Left lung (tissue), 14 donors: ENCODE measurements at places on chromosomes 4 and X. TPM values are rescaled to one million over a fixed set of nuclear protein-coding genes. Genes with fewer than 3 reads are reported as not detected.

GRCh38 chr4:163703251-163703650 lies 208.8 kb downstream of the TMA16 start:
- DNase-seq, result no peak

- peak; percentile 49 for DNase-seq
Measured at GRCh38 chrX:69387567-69388487, 116.3 kb upstream of the NALF2 start.

DNA sequence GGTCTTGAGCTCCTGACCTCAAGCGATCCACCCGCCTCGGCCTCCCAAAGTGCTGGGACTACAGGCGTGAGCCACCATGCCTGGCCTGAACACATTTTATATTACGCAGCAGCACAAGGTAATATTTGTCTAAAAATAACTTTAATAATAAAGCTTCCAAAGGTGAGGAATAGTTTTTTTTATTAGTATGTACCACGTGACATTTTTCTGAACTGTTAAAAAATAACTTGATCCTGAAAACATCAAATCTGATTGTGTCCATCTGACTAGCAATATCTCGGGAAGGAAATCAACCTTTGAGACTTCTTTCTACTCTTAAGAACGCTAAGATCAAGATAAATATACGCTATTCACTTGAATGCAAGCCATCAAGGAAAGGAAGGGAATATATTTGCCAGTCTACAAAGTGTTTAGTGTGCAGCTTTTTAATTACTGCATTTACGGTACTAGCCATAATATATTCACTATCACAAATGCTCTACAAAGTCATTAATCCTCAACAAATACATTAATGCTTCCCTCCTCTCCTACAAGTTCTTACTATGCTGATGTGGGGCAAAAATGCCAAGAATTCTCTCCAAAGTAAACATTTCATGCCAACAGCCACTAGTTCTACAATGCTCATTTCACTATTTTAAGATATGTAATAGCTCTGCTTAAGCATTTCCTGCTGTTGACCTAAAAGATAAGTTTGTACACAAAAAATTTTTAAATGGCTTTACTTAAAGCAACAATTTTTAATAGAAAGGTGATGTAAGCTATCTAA lies 143.6 kb downstream of the APBB2 start:
- DNase-seq, result no peak

Gene HSD17B13
- 0.83 TPM for polyA plus RNA-seq

Gene S100P
- polyA plus RNA-seq, result 6.0 TPM

Gene L1CAM
- 0.27 TPM for polyA plus RNA-seq

DNA sequence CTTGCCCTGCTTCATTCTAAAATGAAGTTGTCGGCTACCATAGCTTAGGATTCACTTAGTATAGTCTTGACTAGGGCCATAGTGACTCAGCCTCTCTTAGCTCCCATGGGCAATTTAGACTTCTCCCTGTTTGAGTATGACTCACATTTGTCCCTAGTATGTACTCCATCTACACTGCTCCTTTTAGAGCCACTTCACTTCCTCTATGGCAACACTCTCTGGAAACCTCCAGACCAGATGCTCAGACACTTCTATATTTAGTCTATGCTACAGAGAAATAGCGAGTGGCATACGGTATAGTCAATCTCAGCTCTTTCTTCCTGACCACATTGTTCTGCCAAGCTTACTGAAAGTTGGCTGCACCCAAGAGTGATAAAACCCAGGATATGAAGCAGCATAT lies 11.2 kb downstream of the MEPE start:
- no peak for DNase-seq

GRCh38 chr4:61293707-61294400 lies 93.7 kb downstream of the ADGRL3 start:
- DNase-seq, result no peak

- no peak for DNase-seq
Measured at GRCh38 chr4:95701500-95702170, 138.3 kb upstream of the PDHA2 start.

DNA sequence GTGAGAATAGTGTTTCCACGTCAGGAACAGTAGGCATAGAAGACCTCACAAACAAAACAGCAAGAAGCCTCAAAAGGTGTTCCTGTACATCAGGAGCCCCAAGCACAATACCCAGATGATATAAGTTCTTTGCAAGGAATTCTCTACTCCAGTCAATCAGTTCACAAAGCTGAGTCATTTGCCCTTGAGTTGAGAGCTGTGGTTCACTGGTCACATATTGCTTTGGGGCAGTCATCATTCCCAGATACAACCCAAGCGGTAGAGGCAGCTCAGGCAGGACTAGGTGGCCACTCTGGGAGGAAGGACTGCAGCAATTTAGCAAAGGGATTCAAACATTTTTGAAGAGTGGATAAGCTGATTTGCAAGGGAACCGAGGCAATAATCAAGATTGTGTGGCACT lies 551.5 kb upstream of the ZFP42 start:
- no peak for DNase-seq

Gene SEPSECS
- 13.5 TPM for polyA plus RNA-seq

- no peak for DNase-seq
Measured at GRCh38 chr4:172708184-172708583, 460.4 kb upstream of the GALNT7 start.
